ENCODE measurements at places on chromosomes 2 and 18.
A peak's percentile ranks its signal among the peaks of the same experiment; 100 is the strongest.

GRCh38 chr2:68236103-68236734, 16.1 kb downstream of the PPP3R1 start:
- DNase-seq: no peak

GRCh38 chr2:130190237-130190636, 8.0 kb downstream of the TUBA3E start:
- DNase-seq: no peak

- DNase-seq: no peak
Observed at GRCh38 chr2:47041063-47041462, 114.0 kb downstream of the STPG4 start.

- no peak for DNase-seq
Observed at GRCh38 chr2:224466304-224466895, 64.5 kb upstream of the FAM124B start.

DNA sequence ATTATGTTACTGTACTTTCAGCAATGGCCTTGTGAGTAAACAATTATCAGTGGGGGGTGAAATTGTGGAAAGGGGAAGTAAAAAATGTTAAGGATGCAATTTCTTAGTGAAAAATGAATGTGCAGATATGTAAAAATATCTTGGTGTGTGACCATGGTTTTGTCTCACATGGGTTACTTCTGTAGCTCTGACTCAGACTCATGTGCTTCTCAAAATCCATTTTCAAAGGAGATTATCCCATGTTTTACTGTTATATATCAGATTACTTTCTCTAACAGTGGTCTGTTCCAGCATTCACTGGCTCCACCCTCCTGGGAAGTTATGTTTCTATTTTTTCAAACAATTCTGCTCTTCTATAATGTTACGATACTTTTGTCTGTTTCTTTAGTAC, 298.2 kb upstream of the COL3A1 start:
- DNase-seq: no peak

DNA sequence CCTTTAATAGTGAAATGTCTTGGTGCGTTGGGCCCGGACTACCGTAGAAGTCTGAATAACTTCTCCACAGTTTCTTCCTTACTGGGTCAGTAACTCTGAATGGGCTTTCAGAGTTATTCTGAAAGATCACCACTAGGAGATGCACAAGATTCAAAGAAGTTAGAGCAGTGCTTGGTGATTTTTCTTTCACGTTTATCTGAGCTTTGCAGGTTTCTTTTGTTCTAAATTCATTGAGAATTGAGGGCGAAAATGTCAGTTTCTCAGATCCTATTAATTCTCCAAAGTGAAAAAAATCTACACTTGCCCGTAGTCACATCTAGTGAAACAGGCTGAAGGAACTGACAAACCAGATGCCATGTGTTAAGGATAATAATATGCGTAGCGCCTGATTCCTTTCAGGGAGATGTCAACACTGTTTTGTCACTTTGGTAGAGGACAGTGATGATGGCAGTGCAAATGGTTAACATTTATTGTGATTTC, 70.1 kb downstream of the QPCT start:
- DNase-seq: peak; percentile 51

DNA sequence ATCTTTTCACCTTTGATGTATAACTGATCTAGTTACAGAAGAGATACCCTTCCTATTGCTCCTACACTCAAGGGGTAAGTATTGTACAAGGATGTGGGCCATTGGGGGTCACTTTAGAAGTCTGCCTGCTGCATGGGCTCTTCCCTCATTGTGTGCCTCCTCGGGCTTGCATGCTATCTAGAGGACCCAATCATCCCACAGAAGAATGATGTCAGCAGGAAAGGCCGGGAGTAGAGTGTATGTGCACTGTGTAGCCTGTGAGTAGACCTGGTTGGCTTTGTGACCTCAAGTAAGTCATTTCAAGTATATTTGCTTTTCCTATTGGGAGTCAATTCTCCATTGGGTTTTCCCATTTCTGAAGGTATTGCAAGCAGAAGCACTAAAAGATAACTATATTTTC, 129.5 kb upstream of the TRIB2 start:
- no peak for DNase-seq

DNA sequence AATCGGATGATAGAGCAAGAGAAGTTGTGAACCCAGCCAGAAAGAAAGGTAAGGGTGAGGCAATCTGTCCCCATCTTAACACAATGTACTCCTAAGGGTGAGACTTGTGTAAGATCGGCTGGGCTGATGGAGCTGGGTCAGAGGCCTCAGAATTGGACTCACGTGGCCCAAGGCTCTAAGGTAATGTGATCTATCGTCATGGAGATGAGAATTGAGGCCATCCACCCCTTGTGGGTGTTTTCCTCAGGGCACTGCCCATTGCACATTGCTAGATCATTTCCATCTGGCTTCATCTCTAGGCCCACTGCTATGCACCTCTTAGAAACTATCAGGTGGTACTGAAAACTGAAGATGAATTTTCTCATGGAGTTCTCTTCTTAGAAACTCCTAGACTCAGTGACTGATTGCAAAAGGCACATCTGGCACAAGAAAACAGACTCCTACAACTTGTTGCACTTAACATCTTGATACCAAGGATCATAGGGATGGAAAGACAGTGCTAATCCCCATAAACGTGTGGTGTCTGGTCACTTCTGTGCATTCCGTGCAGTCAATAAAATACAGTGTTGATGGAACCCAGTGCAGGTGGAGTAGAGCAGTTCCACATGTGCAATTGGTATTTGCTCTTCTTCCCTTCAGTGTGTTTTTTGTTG, 228.9 kb upstream of the FOSL2 start:
- no peak for DNase-seq

- no peak for DNase-seq
Observed at GRCh38 chr2:20526708-20527107, 79.8 kb downstream of the RHOB start.

- no peak for DNase-seq
Observed at GRCh38 chr2:1642993-1643619, 101.2 kb downstream of the PXDN start.

DNA sequence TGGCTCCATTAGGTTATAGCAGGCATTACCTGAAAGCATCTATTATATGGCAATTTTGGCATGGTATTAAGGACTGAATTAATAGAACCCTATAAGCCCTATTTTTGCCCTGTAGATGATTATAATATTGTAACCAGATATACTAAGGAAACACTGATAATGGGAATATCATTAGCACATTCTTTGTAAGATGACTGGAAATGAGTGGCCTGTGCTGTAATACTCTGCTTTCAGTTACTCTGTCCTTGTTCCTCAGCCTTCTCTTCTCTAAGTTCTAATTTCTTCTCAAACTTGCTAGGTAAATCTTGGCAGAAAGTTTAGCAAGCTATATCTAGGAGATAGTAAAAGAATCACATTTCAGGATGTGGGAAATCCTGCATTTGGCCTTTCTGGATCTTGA, 74.0 kb upstream of the ITPRID2 start:
- DNase-seq: no peak

- no peak for DNase-seq
Observed at GRCh38 chr2:200693836-200694470, 108.1 kb downstream of the AOX1 start.

- no peak for DNase-seq
Observed at GRCh38 chr2:20471148-20471547, 24.3 kb downstream of the RHOB start.

- DNase-seq: peak; percentile 42
Observed at GRCh38 chr2:79887747-79888374, 375.0 kb downstream of the CTNNA2 start.

DNA sequence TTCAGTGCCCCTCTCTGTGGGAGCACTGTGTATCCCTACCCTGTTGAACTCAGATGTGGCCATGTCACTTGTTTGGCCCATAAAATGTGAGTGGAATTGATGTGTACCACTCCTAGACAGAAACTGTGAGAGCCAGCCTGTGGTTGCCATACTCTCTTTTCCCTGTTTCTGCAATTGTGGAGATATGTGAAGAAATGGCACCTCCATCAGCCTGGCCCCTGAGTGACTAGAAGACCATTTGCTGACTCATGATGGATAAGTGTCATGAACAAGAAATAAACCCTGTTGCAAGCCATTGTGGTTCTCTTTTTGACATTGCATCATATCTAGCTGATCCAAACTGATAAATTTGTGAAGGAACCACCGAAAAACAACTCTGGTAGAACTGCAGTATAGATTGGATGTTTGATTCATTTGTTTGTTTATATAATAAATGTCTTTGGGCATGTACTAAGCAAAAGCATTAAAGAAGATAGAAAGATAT, 214.5 kb upstream of the FBXO11 start:
- DNase-seq: peak; percentile 48

DNA sequence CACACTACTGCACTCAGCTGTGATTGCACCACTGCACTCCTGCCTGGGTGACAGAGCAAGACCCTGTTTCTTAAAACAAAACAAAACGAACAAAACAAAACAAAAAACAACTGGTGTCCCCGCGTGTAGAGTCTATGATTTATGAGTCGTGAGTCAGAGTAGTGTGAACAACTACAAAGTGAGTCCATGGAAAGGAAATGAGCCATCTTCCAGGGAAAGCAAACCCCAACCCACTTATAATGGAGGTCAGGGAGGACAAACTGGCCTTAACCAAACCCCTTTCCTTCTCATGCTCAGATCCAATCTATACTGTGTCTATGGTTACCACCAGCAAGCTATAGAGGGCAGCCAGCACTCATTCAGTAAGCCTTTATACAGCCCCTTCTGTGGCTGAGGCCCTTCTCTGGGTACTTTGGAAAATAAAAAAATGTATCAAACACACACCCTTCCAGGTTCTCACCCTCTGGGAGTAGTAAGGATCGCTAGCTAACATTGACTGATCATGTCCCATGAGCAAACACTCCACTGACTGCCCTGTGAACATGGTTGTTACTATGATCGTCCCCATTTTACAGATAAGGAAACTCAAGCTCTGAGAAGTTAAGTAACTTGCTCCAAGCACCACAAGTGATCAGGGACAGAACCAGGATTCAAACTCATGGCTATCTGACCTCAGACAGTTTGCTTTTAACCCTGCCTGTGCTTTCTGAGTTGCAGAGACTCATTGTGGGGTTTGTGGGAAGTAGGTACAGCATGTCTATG, 24.7 kb upstream of the COLEC12 start:
- no peak for DNase-seq

DNA sequence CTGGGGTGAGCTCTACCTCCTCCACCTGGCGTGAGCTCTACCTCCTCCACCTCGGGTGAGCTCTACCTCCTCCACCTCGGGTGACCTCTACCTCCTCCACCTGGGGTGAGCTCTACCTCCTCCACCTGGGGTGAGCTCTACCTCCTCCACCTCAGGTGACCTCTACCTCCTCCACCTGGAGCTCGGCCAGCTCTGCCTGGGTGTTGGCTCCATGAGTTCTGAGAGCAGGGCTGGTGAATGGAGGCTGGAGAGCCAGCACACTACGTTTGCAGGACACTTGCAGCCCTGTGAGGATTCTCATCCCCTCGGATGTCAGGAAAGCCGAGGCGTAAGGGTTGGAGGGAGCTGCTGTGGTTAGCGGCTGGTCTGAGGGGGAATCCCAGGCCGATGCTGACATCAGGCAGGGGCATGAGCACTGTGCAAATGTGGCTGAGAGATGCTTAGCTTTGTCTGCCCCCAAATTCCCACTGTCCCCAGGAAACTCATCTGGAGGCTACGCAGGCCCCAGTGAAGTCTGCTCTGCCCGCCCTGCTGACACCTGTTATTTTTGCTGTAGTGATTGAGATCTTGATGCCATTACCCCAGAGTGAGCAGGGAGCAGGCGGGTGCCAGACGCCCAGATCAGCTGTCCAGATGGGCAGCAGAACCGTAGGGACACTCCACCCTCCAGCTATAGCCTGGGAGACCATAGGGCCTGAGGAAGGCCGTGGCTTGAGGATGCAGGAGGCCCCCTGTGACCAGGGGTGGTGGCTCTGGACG, 3.3 kb downstream of the CROCC2 start:
- DNase-seq: no peak

GRCh38 chr2:159859583-159859982, 61.6 kb upstream of the CD302 start:
- DNase-seq: peak; percentile 9

DNA sequence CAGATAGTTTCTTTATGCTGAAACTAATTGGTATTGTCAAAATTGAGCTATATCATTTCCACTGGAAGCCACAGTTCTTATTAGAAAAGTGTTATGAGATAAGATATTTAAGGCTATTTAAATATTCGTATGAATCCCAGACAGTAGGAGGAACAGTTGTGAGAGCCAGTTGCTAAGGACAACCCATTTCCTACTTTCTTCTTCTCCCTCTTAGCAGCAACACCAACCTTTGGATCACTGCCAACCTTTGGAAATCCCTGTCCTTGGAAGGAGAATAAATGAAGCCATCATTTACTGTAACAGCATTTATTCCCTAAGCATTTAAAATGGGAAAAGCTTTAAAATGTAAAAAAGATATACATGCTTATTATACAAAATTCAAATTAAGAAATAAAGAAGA, 85.8 kb downstream of the PLCL1 start:
- no peak for DNase-seq

- DNase-seq: no peak
Observed at GRCh38 chr2:203061346-203061745, 46.7 kb downstream of the NBEAL1 start.

GRCh38 chr2:47277987-47278386, 122.9 kb upstream of the STPG4 start:
- DNase-seq: no peak

GRCh38 chr2:5921081-5921642, 229.0 kb downstream of the SOX11 start:
- DNase-seq: no peak

GRCh38 chr2:228102949-228103348, 78.5 kb downstream of the SPHKAP start:
- DNase-seq: no peak

GRCh38 chr2:35871672-35872071, 483.9 kb upstream of the CRIM1 start:
- no peak for DNase-seq

DNA sequence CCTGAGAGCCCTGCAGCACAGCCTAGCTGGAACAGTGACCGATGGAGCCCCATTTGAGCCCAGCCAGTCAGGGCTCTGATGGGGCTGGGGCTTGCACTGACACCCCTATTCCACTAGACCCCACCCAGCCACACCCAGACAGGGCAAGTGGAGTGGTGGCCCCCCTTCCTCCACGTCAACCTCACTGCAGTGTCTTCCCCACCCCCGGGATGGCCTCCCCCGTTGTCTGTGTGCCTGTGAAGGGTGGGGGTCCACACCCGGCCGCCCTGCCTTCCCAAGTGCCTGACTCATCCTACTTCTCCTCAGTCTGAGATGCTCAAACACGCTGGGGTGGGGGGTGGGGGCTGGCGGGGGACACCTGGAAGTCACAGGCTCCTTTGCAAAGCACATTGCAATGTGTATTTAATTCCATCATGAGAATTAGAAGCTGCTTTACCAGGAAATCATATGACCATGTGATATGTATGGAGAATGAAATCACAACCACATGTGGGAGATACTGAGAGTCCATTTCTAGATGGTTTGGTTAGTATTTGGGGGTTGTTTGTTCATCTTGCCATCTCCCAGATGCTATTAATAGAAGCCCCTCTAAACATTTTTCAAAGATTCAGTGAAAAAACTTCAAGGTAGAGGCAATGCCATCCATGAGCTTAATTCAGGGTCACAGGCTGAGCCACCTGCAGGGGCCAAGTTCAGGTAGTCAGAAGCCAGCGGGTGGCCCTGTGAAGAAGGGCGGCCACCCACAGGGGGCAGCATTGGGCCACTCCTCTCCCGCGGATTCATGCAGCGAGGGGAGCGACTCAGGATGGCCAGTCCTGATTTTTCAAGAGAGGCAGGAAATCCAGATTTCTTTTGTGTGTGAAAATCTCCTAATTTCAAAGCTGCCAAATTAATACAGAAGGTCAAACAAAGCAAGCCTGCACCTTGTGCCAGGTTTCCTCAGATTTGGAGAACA, 22.7 kb upstream of the GMPPA start:
- peak; percentile 58 for DNase-seq

Data from activated CD4-positive, alpha-beta T cell treated with anti-CD3 and anti-CD28 coated beads, Interleukin-2, Interleukin-4, amounts not matched to agents 100 ng/mL and 50 ng/mL, durations not matched to agents 16 hours and 8 hours (primary cell).